ENCODE measurements at places on chromosomes 12 and 14.

- DNase-seq, result no peak
Measured at GRCh38 chr12:6118891-6119568, 5.4 kb downstream of the VWF start.

DNA sequence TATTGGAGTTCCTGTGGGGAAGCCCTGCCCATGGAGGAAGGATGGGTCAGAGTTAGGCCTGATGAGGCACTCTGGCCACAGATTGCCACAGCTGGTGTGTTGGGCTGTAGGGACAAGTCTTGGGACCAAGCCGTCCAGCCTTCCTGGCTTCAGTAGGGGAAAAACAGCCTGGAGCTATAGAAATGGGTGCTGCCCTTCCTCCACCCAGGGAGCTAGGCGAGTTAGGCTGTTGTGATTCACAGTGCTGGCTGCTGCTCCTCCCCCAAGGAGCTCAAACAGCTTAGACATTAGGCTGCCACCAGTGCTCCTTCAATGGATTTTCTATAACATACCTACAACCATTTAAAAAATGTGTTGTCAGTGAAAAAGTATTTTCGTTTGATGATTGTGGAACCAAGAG lies 274.3 kb downstream of the RPL10L start:
- no peak for DNase-seq

DNA sequence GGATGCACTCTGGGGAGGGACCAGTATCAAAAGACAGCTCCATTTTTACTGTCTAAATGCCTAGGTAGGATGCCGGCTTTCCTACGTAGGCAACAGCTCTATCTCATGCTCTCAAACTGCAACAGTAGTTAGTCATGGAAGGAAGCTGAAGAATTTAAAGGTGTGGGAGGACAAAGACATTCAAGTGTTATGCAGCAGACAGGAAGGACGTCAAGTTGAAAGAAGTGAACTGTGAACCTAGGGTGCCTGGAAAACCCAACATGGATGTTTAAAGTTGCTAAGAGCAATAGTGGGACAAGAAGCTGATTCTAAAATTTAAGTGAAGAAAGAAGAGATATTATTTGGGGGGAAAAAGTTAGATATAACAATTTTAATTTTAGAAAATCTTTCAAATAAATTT lies 5.9 kb downstream of the SEC23A start:
- DNase-seq, result peak; percentile 23

DNA sequence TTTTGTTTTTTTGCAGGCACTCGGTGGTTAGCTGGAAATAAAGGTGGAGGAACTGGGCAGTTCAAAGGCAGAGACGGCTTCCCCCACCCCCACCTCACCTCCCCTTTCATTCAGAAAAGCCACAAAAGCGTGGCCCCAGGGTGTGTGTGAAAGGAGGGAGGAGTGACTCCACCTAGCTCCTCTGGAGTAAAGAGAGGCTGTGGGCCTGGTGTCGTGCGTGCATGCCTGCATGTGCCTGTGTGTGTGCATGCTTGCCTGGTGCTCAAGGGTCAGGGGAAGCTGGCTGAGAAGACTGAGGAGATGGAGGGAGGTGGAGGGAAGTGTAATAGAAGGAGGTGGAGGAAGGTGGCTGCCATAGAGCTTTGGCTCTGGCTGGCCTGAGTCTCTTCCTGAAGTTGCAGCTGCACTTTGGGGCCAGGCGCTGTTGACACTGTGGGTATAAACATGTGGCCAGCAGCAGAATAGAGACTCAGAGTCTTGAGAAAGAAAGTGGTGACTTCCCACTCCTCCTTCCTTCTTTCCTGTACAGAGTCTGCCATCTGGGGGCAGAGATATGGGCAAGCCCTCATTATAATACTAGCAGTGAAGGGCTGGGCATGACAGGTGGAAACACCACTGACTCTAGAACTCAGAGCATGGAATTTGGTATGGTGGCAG lies 36.9 kb upstream of the SINHCAF start:
- DNase-seq, result no peak

DNA sequence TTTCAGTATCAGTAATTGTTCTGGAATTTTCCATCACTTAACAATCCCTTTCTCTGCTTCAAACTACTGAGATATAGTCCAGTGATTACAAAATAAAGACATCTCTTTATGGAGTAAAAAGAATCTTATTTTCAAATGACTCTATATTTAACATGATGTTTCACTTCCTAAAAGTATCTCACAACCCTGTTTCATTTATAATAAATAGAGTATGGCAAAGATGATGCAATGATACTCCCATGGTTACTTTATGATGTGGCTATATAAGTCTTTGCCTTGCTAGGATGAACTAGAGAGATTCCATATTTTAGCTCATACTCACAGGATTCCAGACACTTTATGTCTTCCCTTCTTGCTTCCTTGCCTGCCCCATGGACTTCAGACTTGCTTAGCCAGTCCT lies 953.5 kb upstream of the MDGA2 start:
- no peak for DNase-seq

DNA sequence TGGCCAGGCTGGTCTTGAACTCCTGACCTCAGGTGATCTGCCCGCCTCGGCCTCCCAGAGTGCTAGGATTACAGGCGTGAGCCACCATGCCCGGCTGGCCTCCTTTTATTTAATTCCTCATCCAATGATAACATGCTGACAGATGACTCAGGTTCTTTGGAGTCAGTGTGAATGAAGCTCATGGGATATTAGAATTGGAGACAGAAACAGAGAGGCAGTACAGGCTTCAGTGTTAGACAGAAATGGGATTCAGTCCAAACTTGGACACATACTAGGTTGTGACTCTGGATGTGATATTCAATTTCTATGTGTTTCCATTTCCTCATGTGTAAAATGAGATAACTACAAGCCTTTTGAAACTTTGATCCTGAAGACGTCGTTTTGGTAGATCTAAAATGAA lies 47.3 kb downstream of the PDE3A start:
- DNase-seq, result no peak

GRCh38 chr14:35949920-35950513 lies 123.9 kb downstream of the BRMS1L start:
- no peak for DNase-seq

DNA sequence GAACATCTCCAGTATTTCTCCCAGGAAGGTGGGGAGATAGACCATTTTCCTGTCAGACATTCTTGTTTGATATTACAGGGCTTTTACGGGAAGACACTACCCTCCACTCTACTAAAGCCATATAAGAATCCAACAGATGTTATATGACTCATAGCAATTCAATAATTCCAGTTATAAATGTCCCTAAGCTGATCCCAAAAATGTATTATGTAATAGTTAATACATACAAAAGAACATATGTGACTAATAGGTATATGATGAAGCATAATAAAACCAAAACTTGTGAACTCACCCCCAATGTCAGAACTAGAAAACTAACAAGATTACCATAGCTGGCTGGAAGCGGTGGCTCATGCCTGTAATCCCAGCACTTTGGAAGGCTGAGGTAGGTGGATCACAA lies 84.2 kb downstream of the EFCAB11 start:
- no peak for DNase-seq

GRCh38 chr14:91113829-91114078 lies at the start of gene DGLUCY:
Gene DGLUCY (plus strand): TSS chr14:91114073. CDS start chr14:91160295, 46,222 bp downstream.
- peak; percentile 76 for DNase-seq

- DNase-seq, result no peak
Measured at GRCh38 chr12:11965258-11965910, 105.4 kb upstream of the BCL2L14 start.

GRCh38 chr12:111761706-111762105 lies 5.0 kb upstream of the ALDH2 start:
- DNase-seq, result no peak

GRCh38 chr14:102525219-102525928 lies 15.8 kb upstream of the ANKRD9 start:
- no peak for DNase-seq

- DNase-seq, result peak; percentile 20
Measured at GRCh38 chr12:59808317-59808910, 212.6 kb downstream of the SLC16A7 start.

DNA sequence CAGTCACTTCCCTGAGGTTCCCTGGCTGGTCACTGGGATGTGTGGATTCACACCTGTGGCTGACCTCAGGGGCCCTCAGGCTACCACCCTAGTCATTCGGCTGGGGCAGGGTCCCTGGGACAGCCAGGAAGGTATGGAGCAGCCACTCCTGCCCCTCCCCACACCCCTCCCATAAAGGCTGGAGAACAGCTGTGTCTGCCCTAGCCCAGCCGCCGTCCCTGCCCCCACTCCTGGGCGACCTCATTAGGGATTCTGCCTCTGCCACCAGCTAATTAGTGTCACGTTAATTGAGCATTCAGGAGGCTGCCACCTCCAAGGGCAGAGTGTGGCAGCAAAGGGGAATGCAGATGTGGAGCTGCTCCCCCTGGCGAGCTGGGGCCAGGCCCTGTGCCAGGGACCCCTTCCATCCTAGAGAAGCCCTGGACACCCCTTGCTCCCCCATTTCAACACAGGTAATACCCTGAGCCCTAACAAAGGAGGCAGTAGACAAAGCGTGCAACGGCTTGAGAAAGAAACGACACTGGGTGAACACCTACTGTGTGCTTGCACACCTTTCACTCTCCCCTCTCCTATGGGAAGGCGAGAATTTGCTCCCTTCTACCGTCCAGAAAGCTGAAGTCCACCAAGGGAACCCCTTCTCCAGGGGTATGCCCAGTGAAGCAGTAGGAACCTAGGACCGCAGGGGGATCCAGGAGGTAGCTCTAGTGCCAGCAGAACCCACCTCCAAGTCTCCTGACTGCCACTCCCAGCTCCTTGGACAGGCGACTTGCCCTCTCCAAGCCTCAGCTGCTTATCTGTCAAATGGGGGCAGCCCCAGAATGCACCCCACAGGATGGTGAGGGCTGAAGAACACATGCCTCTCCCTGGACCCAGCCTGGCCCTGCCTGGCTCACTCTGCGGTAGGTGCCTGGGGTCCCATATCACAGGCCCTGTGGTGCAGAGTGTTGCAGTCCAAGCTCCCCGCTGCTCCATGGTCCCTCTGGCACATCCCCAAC lies 45.1 kb downstream of the FAM222A start:
- no peak for DNase-seq

GRCh38 chr12:58443273-58443980 lies 476.9 kb downstream of the LRIG3 start:
- DNase-seq, result no peak

GRCh38 chr14:21069388-21070082 lies 569 bp upstream of the ARHGEF40 start:
- DNase-seq, result no peak

DNA sequence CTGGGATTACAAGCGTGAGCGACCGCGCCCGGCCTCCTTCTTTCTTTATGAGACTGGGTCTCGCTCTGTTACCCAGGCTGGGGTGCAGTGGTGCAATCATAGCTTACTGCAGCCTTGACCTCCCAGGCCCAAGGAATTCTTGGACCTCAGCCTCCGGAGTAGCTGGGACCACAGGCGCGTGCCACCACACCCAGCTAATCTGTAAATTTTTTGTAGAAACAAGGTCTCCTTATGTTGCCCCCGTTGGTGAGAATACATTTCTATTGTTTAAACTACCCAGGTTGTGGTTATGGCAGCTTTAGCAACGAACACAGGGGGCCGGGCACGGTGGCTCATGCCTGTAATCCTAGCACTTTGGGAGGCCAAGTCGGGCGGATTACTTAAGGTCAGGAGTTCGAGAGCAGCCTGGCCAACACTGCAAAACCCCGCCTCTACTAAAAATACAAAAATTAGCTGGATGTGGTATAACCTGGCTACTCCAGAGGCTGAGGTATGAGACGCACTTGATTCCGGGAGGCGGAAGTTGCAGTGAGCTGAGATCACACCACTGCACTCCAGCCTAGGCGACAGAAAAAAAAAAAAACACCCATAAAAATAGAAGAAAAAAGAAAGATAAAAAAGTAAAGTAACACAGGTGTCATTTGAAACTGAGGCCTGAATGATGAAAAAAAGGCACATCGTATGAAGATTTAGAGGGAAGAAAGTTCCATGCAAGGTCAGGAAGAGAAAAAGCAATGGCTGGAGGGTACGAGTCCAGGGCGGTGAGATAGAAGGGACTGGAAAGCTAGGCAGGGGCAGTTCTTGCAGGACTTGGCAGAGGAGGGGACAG lies 977 bp upstream of the TMEM120B start:
- DNase-seq, result no peak

DNA sequence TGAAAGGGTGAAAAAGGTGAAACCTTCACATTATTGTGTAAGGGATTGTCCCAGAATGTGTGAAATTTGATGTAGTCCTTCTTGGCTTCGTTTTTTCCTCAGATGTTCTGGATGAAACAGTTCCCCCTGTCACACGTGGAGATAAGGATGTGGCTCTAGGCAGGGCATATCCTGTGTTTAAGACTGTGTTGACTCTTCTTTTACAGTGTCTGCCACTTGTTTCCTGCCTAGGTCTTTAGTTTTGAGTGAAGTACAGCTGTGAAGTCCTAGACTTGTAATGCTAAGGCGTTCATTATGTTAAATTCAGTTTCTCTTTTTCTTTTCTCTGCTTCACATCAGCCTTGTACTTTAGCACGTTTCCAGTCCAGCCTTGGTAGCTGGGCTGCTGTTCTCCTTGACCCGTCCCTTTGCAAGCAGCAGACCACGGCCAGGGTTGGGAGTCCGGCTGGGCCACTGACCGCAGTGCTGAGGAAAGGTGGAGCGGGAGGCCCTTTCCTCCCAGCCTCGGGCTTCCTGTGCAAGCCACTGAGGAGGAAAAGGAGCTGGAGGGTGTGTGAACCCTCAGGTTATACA lies 59.1 kb downstream of the RASSF3 start:
- no peak for DNase-seq

- no peak for DNase-seq
Measured at GRCh38 chr12:108911915-108912314, 32.0 kb downstream of the DAO start.

DNA sequence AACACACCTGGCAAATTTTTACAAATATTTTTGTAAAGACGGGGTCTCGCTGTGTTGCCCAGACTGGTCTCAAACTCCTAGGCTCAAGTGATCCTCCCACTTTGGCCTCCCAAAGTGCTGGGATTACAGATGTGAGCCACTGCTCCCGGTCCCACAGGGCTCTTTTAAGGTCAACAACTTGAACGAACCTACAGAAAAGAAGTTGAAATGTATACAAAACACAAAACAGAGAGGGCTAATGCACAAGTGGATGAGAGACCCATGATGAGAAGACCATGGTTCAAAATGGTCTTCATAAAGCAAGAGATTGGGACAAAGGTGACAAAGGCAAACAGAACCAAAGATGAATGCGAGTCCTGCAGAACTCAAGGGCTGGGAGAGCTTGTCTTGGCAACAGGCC lies 91.4 kb downstream of the CALM1 start:
- no peak for DNase-seq

DNA sequence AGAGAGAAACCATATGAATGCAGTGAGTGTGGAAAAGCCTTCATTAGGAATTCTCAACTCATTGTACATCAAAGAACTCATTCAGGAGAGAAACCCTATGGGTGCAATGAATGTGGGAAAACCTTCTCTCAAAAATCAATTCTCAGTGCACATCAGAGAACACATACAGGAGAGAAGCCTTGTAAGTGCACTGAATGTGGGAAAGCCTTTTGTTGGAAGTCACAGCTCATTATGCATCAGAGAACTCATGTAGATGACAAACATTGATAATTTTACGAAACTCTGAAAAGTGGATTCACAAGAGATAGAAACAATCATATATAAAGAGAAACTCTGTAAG lies 22.9 kb downstream of the ZNF268 start:
- DNase-seq, result no peak

- DNase-seq, result no peak
Measured at GRCh38 chr12:5276327-5276880, 155.5 kb upstream of the NTF3 start.

- no peak for DNase-seq
Measured at GRCh38 chr12:49750027-49750995, 9.0 kb downstream of the TMBIM6 start.

All from HTR-8/SVneo (cell line).